ENCODE measurements at places on chromosomes 6 and 20. TPM values are rescaled to one million over a fixed set of nuclear protein-coding genes. Genes with fewer than 3 reads are reported as not detected.

The PREX1 gene
- total RNA-seq = 33.9 TPM

The SH3BGRL2 gene
- total RNA-seq = 2.2 TPM

The ARFGEF3 gene
- 1.3 TPM for total RNA-seq

The CDSN gene
- not detected for total RNA-seq

The AKAP12 gene
- total RNA-seq = 126 TPM

The COL11A2 gene
- 7.6 TPM for total RNA-seq

The HLA-DRA gene
- total RNA-seq = 285 TPM

The GABRR2 gene
- 0.24 TPM for total RNA-seq

The C20orf144 gene
- 0.04 TPM for total RNA-seq

The EFCAB8 gene
- total RNA-seq = not detected

The HLA-G gene
- not detected for total RNA-seq

The CASS4 gene
- 0.03 TPM for total RNA-seq

The MEP1A gene
- total RNA-seq = not detected

The TMEM151B gene
- 0.03 TPM for total RNA-seq
